ENCODE measurements at places on chromosomes 5 and 9. TPM values are rescaled to one million over a fixed set of nuclear protein-coding genes. Genes with fewer than 3 reads are reported as not detected.

PPP3R2 gene
- not detected for polyA plus RNA-seq

- H3K4me3 ChIP-seq: no peak overlapping the region
- H3K36me3 ChIP-seq: no peaks in the 10 kb centered on the region
- H3K4me1 ChIP-seq: no peaks in the 10 kb centered on the region
- H3K27me3 ChIP-seq: no peaks in the 10 kb centered on the region
- DNase-seq: no peak
- H3K27ac ChIP-seq: no peak overlapping the region
These were observed 531.5 kb downstream of the CSNK1G3 start for GRCh38 chr5:124043456-124043855.

DNA sequence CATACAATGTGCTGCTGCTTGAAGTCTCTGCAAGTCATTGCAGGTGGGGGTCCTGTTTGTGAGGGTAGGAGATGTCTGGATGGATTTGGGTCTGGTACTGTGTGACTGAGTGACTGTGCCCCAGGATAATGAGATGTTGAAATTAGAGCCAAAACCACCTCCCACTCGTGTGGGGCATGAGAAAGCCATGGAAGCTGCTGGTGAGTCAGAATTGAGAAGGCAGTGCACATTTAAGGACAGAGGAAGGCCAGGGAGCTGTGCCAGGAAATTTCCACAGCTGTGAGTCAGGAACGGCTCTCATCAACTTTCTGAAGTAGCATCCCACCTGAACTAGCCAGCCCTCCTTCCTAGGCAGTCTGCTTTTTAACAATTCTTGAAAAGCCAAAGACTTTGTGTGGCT lies 229.8 kb downstream of the DRD1 start:
- no peaks in the 10 kb centered on the region for H3K4me1 ChIP-seq
- DNase-seq: peak; percentile 30
- H3K36me3 ChIP-seq: no peaks in the 10 kb centered on the region
- no peak overlapping the region for H3K27ac ChIP-seq
- no peaks in the 10 kb centered on the region for H3K27me3 ChIP-seq

DNA sequence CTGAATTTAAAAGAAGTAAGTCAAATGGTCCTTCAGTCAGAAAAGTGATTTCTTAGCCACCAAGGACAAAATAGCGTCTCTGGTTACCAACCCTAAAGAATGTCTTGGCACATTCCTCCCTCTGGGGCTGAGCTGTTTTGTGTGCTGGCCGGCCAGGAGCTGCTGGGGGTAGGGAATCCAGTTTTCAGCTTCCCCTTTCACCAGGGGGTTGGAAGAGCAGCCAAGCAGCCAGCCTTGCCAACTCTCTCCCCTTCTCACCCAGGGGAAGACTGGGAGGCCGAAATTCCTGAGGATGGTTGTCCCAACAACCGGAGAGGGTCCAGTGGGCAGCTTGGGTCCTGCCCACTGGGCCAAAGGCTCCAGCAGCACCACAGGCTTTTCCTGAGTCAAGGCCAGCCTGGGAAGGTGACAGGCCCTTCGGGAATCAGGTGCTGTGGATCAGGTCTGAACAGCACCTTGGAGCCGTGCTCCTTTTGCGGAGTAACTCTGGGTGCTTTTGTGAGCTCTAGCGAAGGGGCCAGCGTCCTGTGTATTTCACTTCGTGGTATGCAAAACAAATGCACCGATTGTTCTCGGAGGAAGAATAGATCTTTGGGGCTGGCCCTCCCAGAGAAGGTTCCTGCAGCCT lies 4.2 kb downstream of the WWC1 start:
- DNase-seq: peak; percentile 70
- H3K4me1 ChIP-seq: peaks cover 14% of the 10 kb centered on the region
- no peak overlapping the region for H3K4me3 ChIP-seq
- H3K27me3 ChIP-seq: no peaks in the 10 kb centered on the region
- H3K36me3 ChIP-seq: no peaks in the 10 kb centered on the region

C9 gene
- 0.79 TPM for polyA plus RNA-seq

DNA sequence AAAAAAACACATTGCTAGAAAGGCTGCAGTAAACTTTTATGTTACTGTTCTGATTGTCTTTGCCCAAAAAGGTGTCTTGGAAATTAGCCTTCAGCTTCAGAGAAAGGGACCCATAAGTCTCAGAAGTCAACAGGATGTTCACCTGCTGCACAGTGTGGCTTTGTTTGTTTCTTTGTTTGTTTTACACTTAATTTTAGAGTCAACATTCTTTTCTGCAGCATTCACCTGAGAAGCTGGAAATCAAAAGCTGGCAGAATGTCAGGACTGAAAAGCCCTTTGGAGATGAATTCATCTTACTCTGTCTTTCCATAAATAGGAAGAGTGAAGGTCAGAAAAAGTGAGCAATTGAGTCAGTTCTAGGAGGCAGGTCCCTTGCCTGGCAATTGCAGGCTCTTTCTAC lies 170.0 kb downstream of the PAPPA start:
- DNase-seq: no peak
- H3K36me3 ChIP-seq: no peaks in the 10 kb centered on the region
- peak overlapping the region; percentile 2 for H3K27ac ChIP-seq

DNA sequence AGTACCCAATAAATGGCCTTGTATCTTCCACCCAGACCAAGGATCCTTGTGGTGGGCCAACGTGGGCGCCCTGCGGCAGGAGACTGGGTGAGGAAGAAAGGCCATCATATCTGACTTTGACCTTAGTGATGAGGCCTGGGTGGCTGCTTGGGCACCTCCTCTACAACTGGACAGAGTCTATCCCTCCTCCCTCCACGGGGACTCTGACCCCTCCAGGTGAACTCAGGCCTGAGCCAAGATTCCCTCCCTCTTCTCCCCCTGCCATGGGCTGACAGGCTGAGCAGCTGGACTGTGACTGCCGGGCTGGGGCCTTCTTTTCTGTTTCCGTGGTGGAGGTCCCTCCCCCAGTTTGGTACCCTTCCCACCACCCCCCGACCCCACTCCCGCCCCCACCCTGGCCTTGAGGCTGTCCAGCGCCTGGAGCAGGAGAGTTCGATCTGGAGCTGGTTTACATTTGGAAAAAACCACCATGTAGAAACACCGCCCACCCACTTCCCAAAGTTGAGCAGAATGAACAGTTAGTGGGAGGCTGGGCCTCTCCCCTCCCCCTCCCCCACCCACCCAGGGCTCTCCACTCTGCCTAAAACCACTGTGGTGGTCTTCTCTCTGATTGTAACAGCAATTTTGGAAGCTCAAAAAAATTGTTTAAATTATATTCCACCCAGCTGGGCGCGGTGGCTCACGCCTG lies 1.2 kb upstream of the PHYHD1 start:
- H3K4me1 ChIP-seq: peaks cover 24% of the 10 kb centered on the region
- H3K27me3 ChIP-seq: no peaks in the 10 kb centered on the region
- no peaks in the 10 kb centered on the region for H3K36me3 ChIP-seq
- no peak overlapping the region for H3K4me3 ChIP-seq

OBP2A gene
- not detected for polyA plus RNA-seq

- H3K36me3 ChIP-seq: no peaks in the 10 kb centered on the region
- H3K4me3 ChIP-seq: no peak overlapping the region
- DNase-seq: peak; percentile 64
- H3K27me3 ChIP-seq: no peaks in the 10 kb centered on the region
- no peak overlapping the region for H3K27ac ChIP-seq
These were observed 145.7 kb downstream of the ARHGAP26 start for GRCh38 chr5:142915813-142916424.

ENTPD8 gene
- 16.5 TPM for polyA plus RNA-seq

DNA sequence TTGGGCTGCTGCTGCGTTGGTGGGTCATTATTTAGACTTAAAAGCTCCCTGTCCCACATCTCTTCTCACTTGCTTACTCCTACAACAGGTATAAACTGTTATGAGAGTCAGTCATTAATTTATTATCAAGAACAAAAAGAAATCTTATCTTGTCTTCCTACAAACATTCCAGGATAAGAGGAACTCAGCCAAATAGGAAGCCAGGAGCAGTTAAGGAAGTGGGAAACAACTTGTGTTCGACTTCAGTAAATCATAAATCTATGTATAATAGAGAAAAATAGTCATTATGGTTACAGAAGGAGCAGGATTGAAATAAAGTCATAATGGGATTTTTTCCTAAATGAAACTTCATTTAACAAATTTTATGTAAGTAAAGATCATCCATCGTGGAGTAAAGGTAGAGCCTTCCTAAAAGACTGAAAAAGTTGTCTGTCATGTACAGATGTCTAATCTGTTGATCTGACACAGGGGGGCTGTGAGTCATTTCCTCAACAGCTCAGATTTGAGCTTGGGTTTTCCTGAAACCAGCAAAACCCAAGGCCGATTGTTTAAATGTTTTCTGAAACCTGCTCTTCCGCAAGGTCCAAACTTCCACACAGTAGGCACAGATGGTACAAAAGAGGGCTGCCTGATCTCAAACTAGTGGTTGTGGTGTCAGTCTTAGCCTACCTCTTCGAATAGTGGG lies 25.3 kb upstream of the LRRTM2 start:
- no peak overlapping the region for H3K4me3 ChIP-seq
- no peaks in the 10 kb centered on the region for H3K4me1 ChIP-seq
- H3K27ac ChIP-seq: no peak overlapping the region
- DNase-seq: no peak
- no peaks in the 10 kb centered on the region for H3K36me3 ChIP-seq

DNA sequence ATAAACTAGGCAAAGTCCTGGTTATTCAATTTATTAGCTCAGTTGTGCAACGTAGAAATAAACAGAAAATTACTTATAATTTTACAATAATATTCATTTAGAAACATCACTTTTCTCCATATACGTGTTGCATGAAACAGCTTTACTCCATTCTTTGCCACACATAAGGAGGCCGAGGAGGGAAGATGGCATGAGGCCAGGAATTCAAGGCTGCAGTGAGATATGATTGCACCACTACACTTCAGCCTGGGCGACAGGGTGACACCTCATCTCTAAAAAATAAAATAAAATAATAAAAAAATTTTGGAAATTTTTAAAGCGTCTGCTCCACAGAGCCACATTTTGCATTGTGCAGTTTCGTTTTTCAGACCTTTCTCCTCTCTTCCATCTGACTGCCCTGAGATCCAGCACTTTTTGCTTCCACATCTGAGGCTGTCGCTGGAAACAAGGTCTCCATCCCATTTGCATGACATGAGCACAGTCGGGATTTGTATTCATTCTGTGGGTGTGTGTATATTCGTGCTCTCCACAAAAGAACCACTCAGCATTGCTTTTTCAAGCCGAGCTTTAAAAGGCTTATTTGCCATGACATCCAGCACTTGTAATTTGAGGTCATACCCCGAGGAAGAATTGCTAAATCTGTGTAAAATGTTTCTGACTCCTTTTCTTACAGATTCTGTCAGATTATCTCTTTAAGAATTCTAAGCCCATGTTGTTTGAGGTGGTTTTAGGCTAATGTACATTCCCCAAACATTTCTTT lies 98.6 kb upstream of the MSX2 start:
- no peaks in the 10 kb centered on the region for H3K36me3 ChIP-seq
- DNase-seq: no peak
- H3K27me3 ChIP-seq: no peaks in the 10 kb centered on the region
- H3K27ac ChIP-seq: peak overlapping the region; percentile 70
- peaks cover 31% of the 10 kb centered on the region for H3K4me1 ChIP-seq
- H3K4me3 ChIP-seq: no peak overlapping the region

- H3K27ac ChIP-seq: no peak overlapping the region
- H3K27me3 ChIP-seq: no peaks in the 10 kb centered on the region
These were observed 16.6 kb downstream of the HNRNPH1 start for GRCh38 chr5:179606910-179607159.

OLFM1 gene
- 0.94 TPM for polyA plus RNA-seq

- no peak overlapping the region for H3K27ac ChIP-seq
- no peaks in the 10 kb centered on the region for H3K36me3 ChIP-seq
- peaks cover 22% of the 10 kb centered on the region for H3K4me1 ChIP-seq
- H3K4me3 ChIP-seq: no peak overlapping the region
- no peaks in the 10 kb centered on the region for H3K27me3 ChIP-seq
- DNase-seq: no peak
These were observed 8.2 kb downstream of the DNM1 start for GRCh38 chr9:128211186-128211980.

GRCh38 chr5:34586117-34586885 lies 69.8 kb upstream of the RAI14 start:
- H3K36me3 ChIP-seq: no peaks in the 10 kb centered on the region
- peaks cover 18% of the 10 kb centered on the region for H3K4me1 ChIP-seq
- H3K27ac ChIP-seq: peak overlapping the region; percentile 90
- H3K27me3 ChIP-seq: no peaks in the 10 kb centered on the region
- no peak for DNase-seq

DNA sequence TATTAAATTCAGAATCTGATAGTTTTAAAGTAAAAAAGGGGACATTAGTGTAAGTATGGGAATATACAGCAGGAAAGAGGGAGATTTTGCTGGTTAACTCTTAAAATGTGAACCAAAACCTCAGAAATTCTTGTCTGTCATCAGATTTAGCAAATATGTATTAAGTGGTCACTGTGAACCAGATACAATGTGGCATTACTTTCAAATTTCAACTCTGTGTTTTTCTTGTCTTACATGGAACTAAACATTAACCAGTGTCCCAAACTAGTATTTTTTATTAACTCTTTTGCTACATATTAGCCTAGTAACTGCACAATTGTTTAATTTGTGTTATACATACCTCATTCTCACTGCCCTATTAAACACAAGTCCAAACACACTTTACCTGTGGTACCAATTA lies 259.9 kb upstream of the RASA1 start:
- DNase-seq: no peak
- no peak overlapping the region for H3K27ac ChIP-seq
- H3K4me1 ChIP-seq: no peaks in the 10 kb centered on the region
- H3K27me3 ChIP-seq: no peaks in the 10 kb centered on the region

- no peak overlapping the region for H3K27ac ChIP-seq
- H3K4me3 ChIP-seq: no peak overlapping the region
These were observed 91.9 kb downstream of the MARCHF3 start for GRCh38 chr5:126938466-126938865.

- no peaks in the 10 kb centered on the region for H3K36me3 ChIP-seq
- no peaks in the 10 kb centered on the region for H3K27me3 ChIP-seq
- no peaks in the 10 kb centered on the region for H3K4me1 ChIP-seq
- no peak overlapping the region for H3K4me3 ChIP-seq
- no peak for DNase-seq
These were observed 61.8 kb upstream of the PRDM9 start for GRCh38 chr5:23445573-23445972.

DNA sequence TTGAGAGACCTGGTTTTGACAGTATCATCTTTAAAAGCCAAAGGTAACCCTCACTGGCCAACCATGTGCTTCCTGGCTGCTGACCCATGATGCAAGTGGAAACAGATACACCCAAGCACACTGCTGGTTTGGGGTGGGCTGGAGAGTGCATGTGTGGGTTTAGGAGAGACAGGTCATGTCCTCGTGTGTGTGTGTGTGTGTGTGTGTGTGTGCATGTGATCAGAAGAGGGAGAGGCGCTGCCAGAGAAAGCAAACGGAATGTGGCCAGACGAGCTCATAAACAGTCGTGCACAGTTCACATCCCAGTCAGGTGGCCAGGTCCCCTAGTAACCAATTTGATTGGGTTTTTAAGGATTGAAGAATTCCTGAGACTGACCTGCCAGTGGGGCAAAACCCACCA lies 112.8 kb upstream of the ICE1 start:
- H3K27ac ChIP-seq: no peak overlapping the region
- no peak overlapping the region for H3K4me3 ChIP-seq
- DNase-seq: peak; percentile 40
- peaks cover 26% of the 10 kb centered on the region for H3K4me1 ChIP-seq

All from hepatocyte (in vitro differentiated cells).